ENCODE measurements at places on chromosomes 6 and 20.

GRCh38 chr6:125453516-125453915 lies 151.7 kb upstream of the HDDC2 start:
- DNase-seq: no peak

- DNase-seq: no peak
Measured at GRCh38 chr6:33705955-33706725, 5.4 kb downstream of the UQCC2 start.

GRCh38 chr6:113433335-113433991 lies 423.7 kb upstream of the MARCKS start:
- DNase-seq: no peak

- DNase-seq: no peak
Measured at GRCh38 chr20:63487116-63487764, 11.6 kb downstream of the EEF1A2 start.
